Activated effector memory CD4-positive, alpha-beta T cell treated with Interleukin-2 at 50 U/mL for 16 hours (primary cell): ENCODE measurements at places on chromosomes 11 and 22.

GRCh38 chr11:35909511-35910265, 34.2 kb upstream of the LDLRAD3 start:
- no peak for DNase-seq

- DNase-seq, result no peak
Observed at GRCh38 chr22:47686594-47687345, 924.3 kb downstream of the TBC1D22A start.

DNA sequence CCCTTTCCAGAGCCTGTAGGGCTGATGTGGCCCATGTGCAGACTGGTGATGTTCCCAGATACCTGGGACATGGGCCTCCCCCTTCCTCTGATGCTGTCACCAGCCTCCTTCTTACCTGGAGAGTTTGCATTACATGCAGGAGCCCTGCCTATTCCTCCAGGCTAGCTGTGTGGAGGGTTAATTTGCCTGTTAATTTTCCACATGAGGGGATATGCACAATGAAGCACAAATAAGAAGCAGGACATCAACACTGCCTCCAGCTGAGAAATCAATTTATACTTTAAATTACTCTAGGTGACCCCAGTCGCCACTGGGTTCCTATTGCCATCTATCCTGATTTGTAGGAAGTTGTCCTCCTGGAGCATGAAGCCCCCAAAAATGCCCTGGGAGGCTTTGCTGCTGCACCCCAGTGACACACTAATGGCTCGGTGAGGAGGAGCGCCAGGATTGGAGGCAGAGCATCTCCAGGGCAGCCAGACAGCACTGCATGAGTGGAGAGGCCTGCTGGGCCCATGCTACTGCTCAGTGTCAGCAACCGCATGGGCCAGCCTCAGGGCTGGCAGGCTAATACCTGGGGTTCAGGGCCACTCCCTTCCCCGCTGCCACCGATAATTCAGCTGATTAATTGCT, 101.6 kb upstream of the USP47 start:
- DNase-seq, result no peak

GRCh38 chr22:37529652-37530345, 10.6 kb upstream of the CARD10 start:
- DNase-seq, result no peak

DNA sequence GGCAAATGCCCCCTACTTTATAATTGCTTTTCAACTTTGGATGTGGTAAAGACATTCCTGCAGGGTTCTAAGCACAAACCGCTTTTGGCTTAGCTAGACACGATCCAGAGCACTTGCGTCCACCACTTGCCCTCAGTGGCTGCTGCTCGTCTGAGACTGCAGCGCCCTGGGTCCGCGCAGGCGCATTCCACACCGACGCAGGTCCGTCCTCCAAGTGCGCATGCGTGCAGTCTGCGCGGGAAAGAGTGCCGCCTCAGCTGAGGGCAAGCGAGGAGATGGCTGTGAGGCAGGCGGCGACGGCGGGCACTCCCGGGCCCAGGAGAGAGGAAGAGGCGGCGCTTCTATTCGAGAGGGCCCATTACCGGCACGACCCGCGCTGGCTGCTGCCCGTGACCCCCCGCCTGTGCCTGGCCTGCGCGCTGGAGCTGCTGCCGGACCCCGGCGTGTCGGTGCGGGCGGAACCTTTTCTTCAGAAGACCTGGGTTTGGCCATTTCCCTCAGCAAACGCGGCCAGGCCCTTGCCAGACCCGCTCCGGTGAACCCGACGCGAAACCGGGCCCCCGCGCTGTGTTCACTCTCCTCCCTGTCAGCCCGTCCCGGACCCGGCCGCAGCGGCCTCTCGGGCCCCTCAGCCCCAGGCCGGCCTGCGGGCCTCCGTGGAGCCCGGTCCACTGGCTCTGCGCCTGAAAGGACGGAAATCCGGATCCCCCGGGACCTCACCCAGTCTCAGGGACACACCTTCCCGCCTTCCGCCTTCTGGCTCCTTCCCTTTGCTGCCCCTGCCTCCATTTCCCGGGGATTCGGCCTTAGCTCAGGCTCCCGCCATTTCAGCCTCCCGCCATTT, at the start of gene MEI1:
TSS of gene MEI1 (plus strand) at position 240 of the 844 bp plus-strand sequence. CDS start at position 276, 36 bp downstream.
- peak; percentile 84 for DNase-seq

- DNase-seq, result no peak
Observed at GRCh38 chr11:44507896-44508445, 57.5 kb upstream of the CD82 start.

- no peak for DNase-seq
Observed at GRCh38 chr11:111086058-111086457, 159.5 kb upstream of the POU2AF2 start.

- DNase-seq, result no peak
Observed at GRCh38 chr11:65918211-65919140, at the start of gene C11orf68. C11orf68 (minus strand) TSS chr11:65919062; CDS start chr11:65919031, 31 bp downstream.

DNA sequence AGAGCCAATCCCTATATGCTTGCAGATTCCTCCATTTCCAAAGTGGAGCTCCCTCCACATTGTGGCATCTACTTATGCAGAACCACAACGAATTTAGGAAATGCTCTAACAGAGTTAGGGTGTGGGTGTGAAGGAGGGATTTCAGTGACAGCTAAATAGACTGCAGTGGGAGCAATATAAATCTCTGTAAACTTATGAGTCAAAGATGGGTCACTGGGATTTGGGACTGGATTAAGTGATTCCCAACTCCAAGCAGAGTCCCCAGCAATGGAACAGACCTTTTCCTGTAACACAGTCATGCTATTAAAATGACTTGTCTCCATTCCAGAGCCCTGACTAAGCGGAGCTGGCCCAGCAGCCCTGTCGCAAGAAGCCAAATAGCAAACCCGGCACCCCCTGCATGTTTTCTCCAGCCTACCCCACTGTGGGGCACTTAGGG, 36.6 kb downstream of the RPL27A start:
- DNase-seq, result no peak

- no peak for DNase-seq
Observed at GRCh38 chr11:115616971-115617370, 112.8 kb upstream of the CADM1 start.

DNA sequence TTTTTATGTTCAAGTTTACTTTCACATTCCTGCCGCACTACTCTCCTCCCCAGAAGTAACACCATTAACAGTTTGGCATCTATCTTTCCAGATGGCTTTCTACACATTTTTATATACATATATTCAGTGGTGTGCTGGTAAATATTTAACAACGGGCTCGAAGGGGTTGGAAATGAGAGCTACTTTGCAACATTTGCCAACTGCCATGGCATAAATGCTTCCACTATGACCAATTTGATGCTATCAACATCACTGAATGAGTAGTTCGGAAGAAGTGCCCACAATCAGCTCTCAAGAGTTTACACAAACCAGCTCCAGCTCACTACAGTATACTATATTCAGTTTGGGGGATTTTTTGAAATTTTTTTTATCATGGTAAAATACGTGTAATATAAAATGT, 55.2 kb downstream of the RELT start:
- DNase-seq, result no peak

- DNase-seq, result peak; percentile 25
Observed at GRCh38 chr11:67117672-67118180, 1.3 kb upstream of the KDM2A start.

- DNase-seq, result peak; percentile 38
Observed at GRCh38 chr22:39306456-39307361, 12.7 kb downstream of the RPL3 start.

GRCh38 chr22:29230972-29231875, 25.5 kb downstream of the EMID1 start:
- no peak for DNase-seq

DNA sequence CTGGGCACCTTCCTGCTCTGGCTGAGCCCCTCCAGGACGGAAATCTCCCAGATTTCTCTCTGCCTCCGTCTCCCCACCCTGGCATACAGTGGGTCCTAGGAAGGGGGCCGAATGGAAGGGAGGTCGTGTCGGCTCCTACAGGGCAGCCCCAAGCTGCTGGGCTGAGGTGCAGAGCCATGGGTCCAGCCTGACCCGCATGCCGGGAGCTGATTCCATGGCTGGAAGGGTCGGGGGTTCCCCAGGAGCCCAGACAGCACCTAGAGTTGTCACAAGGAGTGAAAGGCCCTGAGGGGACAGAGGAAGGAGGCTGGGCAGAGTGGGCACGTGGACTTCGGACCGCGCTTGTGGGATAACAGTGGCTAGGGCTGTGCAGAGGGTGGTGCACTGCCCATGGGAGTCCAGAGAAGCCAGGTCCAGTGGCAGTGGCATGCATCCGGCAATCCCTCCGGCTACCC, 16.5 kb downstream of the CCND1 start:
- DNase-seq, result no peak

DNA sequence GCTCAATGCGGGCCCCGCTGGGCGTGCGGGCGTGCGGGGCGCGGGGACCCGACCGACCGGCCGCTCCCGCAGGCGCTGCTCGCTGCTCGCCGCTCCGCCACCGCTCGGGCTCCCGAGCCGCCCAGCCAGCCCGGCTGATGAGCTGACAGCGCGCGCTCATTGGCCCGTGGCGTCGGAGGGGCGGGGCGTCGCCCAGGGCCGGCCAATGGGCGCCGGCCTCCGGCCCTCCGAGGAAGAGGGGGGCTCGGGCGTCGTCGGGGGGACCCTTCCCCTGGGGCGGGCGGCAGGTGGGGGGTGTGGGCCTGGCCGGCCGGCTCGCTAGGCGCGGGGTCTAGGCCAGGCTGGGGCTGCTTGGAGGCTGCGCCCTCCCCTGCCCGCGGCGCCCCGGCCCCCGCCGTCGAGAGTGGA, at the start of gene SCUBE1:
TSS of gene SCUBE1 (minus strand) at position 111 of the 408 bp plus-strand sequence. CDS start 111 bp downstream, outside the sequence.
- peak; percentile 30 for DNase-seq

DNA sequence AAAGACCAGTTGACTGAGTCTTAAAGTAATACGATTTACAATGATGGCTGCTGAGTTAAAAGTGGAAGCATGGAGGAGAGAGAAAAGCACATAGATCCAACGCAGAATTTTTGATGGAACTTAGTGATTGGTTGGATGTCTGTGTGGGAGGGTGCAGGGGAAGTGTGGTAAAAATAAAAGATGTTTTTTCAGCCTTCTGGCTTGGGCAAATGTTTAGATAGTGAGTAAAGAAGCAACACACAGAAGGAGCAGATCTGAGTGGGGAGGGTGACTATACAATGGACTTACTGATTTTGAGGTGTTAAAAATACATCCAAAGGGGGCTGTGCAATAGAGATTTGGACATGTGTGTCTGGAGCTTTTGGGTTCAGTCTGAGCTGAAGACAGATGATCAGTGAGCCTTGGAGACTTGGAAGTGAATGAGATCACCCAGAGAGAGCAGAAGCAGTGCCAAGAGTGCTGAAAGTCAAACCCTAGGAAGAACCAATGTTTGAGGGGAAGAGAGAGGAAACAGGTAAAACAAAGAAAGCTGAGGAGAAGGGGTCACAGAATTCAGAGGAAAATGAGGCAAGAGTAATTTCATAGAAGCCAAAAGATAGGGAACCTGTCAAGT, 8.6 kb downstream of the GRIA4 start:
- DNase-seq, result no peak

- DNase-seq, result no peak
Observed at GRCh38 chr22:41248314-41248713, 7.6 kb upstream of the CHADL start.

- peak; percentile 57 for DNase-seq
Observed at GRCh38 chr11:17504330-17505107, 27.9 kb upstream of the ABCC8 start.

DNA sequence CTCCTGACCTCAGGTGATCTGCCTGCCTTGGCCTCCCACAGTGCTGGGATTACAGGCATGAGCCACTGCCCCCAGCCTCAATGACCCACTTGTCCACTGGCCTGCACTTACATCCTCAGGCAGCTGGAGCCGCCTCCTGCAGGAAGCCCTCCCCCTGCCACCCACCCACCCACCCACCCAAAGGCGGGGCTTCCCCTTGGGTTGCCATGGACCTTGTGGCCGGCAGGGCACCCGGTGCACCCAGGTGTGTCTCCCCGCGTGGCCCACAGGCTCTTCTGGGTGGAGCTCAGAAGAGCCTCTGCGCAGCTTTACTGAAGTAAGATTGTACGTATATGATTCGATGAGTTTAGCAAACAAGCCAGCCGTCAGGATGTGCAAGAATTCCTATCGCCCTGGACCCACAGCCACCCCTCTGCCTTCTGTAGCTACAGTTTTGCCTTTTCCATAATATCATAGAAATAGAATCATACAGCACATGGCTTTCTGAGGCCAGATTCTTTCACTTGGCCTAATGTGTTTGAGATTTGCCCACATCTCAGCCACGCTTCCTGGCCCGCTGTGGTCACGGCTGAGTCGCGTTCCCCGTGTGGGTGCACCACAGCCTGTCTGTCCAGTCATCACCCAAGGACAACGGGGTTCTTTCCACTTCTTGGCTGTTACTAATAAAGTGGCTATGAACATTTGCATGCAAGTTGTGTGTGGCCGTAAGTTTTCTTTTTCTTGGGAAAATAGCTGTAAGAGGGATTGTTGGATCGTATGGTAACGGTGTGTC, 5.3 kb upstream of the BRSK2 start:
- no peak for DNase-seq

DNA sequence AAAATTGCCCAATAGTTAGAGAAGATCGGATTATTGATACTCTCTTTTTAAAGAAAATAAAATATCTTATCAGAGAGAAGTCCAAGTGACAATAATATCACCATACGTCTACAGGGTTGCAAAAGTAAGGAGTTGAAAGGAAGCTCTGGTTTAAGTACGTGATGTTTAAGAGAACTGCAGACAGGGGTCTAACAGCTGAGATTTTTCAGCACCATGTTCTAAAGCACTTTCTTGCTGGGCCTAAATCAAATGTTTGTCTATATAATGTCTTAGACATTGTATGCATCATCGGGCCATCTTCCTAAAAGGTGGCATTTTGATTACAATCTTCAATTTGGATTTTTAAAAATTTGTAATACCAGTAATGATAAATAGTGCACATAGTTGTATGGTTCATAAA, 133.3 kb downstream of the RRAS2 start:
- no peak for DNase-seq

- DNase-seq, result peak; percentile 72
Observed at GRCh38 chr11:66045177-66045639, 3.8 kb downstream of the GAL3ST3 start.

GRCh38 chr11:9459667-9460321, 1.0 kb upstream of the ZNF143 start:
- DNase-seq, result peak; percentile 9

DNA sequence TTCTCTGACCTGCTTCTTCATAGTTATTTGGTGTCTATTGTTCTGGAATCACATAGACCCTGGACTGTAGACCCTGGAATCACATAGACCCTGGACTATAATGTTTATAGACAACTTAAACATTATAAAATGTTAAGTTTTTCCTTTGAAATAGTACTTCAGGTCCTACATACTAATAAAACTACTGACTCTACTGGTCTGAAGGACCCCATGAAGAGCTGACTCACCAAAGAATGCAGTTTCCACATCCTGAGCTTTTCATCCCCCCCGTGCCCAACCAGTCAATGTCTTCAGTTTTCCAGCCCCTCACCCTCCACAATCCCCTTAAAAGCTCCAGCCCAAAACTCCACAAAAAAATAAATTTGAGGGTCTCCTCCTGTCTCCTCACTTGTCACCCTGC, 6.6 kb upstream of the PLEKHA7 start:
- no peak for DNase-seq

GRCh38 chr11:37558619-37559210, 960.7 kb upstream of the RAG2 start:
- no peak for DNase-seq

GRCh38 chr11:10568486-10568941, at the start of gene LYVE1:
LYVE1 (minus strand) TSS chr11:10568665; CDS start chr11:10568532, 133 bp downstream.
- DNase-seq, result no peak

- peak; percentile 11 for DNase-seq
Observed at GRCh38 chr11:33329705-33330329, 72.6 kb downstream of the HIPK3 start.
